ENCODE measurements at places on chromosomes 11 and 22. TPM values are rescaled to one million over a fixed set of nuclear protein-coding genes. Genes with fewer than 3 reads are reported as not detected.

DNA sequence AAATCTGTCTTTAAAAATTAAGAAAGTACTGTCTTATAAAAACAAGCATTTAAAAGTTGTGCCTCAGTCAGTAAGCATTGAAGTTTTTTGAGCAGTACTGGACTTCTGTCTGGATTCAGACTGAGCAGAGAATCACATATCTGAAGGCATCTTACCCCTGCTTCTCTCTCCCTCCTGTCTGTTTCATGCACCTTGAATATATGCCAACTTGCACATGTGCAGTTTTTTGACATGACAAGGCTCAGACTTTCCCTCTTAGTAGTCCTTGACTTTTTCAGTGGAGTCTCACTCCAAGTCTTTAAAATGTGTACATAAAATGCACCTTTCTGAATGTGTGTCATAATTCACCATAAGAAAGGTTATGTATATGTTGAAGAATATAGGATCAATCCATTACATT, 19.8 kb downstream of the SPECC1L start:
- DNase-seq: no peak

- DNase-seq: no peak
These were observed 17.0 kb downstream of the MOGAT2 start for GRCh38 chr11:75734491-75735180.

DNA sequence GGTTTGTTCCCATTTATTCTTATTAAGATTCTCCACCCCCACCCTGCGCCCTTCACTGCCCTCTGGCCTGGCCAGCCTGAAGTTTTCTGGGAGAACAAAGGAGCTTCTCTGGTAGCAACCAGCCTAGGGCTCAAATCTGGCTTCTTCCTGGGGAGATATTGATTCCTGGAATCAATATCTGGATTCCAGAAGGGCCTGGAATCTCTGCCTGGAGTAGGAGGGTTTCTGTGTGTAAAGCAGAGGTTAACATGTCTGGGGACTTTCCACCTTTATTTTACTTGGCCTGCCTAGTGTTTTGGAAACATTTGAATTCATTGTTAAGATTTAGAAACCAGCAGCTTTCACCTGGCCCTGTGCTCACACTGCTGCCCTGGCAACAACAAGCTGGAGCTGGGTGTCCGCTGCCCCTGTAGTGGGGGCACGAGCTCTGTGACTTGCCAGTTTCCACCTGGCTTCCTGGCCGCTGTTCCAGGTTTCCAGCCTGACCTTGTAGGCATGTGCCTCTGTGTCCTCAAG, 5.5 kb downstream of the C11orf91 start:
- no peak for DNase-seq

- DNase-seq: peak; percentile 10
These were observed 1.3 kb downstream of the WEE1 start for GRCh38 chr11:9574622-9575259.

GRCh38 chr11:76765863-76766350, 17.2 kb upstream of the TSKU start:
- no peak for DNase-seq

- DNase-seq: no peak
These were observed 23.1 kb upstream of the RDX start for GRCh38 chr11:110319501-110319900.

GRCh38 chr11:106480581-106481190, 403.2 kb downstream of the AASDHPPT start:
- DNase-seq: no peak

DNA sequence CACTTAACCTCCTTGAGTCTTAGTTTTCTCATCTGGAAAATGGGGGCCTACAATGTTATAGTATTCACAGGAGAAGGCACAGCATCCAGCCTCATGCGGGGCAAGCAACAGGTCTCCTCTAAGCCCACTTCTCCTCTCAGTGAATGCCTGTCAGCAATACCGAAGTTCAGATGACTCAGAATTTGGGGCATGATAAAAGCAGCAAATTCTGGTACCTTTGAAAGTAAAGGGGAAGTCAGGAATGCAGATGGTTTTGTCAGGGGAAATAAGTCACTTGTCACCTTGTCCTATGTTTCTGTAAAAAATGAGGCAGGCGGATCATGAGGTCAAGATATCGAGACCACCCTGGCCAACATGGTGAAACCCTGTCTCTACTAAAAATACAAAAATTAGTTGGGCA, 350.2 kb downstream of the LARGE1 start:
- DNase-seq: no peak

Gene TESMIN
- 19.1 TPM for total RNA-seq

- DNase-seq: no peak
These were observed 42.8 kb downstream of the SLCO2B1 start for GRCh38 chr11:75193711-75194110.

- DNase-seq: no peak
These were observed 28.0 kb upstream of the PHOX2A start for GRCh38 chr11:72271980-72272379.

Gene PARVG
- 133 TPM for total RNA-seq

GRCh38 chr11:44701276-44701675, 25.5 kb upstream of the TSPAN18 start:
- peak; percentile 15 for DNase-seq

GRCh38 chr11:134079317-134079716, 10.4 kb downstream of the JAM3 start:
- DNase-seq: no peak

DNA sequence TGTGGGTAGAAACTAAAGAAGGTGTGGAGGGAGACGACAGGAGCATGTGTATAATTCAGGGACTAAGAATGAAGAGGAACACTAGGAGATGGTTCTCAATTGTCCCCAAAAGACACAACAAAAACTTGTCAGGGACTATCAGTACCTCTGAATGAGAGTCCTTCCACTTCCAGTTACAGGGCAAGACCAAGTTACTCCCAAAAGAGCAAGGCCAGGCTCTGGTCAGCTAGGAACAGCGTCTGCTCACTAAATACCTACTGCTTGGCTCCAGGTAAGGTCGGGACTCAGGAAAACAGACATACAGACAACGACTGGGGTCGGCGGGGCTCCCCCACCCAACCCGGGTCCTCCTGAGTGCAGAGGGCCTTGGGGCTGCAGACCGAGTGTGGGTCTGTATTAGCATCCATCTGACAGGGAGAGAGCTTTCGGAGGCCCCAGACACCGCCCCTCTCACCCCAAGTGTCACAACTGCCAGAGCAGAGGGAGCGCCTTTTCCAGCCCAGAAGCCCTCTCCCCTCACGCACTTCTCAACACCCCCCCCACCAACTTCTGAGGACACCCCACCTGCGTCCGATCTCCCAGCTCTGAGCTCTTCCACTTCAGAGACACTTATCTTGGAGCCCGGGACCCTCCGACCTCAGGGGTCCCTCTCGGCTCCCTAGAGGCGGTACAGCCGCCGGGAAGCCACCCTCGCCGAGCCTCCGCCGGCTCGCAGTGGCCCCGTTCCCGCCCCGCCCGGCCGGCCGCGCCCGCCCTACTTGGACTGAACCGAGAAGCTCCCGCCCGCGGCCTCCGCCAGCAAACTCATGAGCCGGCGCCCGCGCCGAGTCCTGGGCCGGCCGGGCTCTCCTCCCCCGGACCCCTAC, 522 bp downstream of the RHOG start:
- DNase-seq: no peak

- no peak for DNase-seq
These were observed 57.2 kb downstream of the CCDC83 start for GRCh38 chr11:85912414-85912813.

DNA sequence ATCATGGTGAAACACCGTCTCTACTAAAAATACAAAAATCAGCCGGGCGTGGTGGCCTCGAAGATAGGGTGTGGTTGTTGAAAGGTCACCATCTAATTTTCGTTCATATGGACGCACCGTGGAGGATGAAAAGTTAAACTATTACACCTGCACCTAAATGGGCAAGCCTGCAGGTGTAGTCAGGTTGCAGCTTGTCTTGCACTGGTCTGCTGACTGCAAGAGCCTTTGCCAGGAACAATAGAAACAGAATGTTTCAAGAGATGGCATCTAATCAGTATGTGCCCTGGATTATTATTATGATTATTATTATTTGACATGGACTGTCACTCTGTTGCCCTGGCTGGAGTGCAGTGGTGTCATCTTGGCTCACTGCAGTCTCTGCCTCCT, 908 bp downstream of the NADSYN1 start:
- no peak for DNase-seq

Gene CDC42EP2
- 0.81 TPM for total RNA-seq

DNA sequence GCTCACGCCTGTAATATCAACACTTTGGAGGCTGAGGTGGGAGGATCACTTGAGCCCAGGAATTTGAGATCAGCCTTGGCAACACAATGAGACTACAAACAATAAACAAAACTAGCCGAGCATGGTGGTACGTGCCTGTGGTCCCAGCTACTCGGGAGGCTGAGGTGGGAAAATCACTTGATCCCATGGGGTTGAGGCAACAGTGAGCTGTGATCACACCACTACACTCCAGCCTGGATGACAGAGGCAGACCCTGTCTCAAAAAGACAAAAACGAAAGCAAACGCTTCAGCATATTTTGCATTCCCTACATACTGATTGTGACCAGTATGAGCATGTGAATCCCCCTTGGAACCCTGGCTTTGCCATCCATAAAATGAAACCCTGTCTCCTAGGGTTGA, 33.9 kb upstream of the MN1 start:
- DNase-seq: no peak

DNA sequence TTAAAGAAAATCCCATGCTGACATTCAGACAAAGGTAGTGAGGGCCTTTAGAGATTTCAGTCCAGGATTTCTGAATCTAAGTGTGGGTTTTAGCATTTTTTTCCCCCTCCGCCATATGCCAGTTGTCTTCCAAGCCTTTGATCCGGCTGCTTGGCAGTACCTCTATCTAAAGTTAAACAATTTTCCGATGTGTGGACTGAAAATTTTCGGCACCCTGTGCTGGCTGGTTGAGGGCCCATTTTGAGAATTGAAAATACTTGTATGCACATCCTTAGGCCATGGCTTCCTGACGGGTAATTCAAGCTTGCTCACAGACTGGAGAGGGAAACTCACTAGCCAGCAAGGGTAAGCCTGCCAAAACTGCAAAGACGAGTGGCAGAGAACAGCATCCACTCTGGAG, 131.9 kb upstream of the NARS2 start:
- no peak for DNase-seq

GRCh38 chr11:102773386-102773785, 7.0 kb downstream of the MMP10 start:
- DNase-seq: no peak

GRCh38 chr11:66883016-66883965, 26.4 kb downstream of the LRFN4 start:
- peak; percentile 48 for DNase-seq

GRCh38 chr11:117475716-117476530, 148.3 kb downstream of the CEP164 start:
- no peak for DNase-seq

- DNase-seq: no peak
These were observed 17.8 kb upstream of the XBP1 start for GRCh38 chr22:28817919-28818859.

- DNase-seq: no peak
These were observed 620 bp downstream of the OR4C16 start for GRCh38 chr11:55572548-55572947.

DNA sequence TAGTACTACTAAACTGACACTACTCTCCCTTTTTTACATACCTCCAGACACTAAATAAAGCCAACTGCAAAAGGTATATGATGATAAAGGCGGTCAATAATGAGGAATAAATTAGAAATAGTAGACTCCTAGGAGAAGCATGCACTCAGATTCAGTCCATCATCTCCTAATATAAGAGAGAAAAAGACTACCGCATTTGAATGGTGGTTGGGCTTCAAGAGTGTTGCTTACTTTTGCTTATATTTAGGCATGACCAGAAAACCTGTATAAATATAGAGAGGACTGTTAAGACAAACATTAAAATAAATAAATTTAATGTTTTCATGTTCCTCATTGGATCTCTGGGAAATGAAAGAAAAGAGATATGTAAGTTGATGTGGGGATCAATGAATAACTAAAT, 1137.0 kb downstream of the FAM181B start:
- no peak for DNase-seq

GRCh38 chr11:64176751-64177150, 9.2 kb upstream of the STIP1 start:
- no peak for DNase-seq

DNA sequence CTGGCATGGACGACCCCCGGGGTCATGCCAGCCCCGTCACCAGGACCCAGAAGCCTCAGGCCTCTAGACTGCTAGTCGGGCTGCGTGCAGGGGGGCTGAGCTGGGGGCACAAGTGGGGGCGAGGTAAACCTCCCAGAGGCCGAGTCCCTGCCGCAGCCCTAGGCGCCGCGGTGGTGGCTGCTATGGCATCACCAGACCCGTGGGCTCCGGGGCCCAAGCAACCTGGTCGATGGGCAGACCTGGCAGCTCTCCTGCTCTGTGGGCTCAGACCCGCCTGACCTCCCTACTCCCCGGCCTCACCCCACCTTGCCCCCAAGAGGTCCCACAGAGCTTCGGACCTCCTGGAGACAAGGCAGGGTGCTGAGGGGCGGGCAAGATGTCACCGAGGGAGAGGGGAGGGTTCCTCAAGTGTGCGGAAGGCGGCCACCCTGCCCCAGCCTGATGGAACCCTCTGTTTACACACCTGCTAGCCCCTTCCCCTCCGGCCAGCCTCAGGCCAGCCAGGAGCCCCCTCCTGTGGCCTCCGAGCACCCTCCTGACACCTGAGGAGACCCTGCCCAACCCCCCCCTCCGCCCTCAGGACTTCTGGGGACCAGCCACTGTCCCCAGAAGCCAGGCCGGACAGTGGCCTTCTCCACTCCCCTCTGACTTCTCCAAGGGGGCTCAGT, 9.4 kb downstream of the IGF2 start:
- DNase-seq: no peak

Gene MS4A4A
- 1.1 TPM for total RNA-seq

Measured in hematopoietic multipotent progenitor cell (in vitro differentiated cells).